ENCODE measurements at places on chromosomes 2 and 18.

- no peak for DNase-seq
Measured at GRCh38 chr2:96336873-96337272, 1.3 kb downstream of the NCAPH start.

- DNase-seq: no peak
Measured at GRCh38 chr18:61719671-61720070, 173.1 kb downstream of the RNF152 start.

- no peak for DNase-seq
Measured at GRCh38 chr18:13580351-13580750, 146.0 kb downstream of the FAM210A start.

DNA sequence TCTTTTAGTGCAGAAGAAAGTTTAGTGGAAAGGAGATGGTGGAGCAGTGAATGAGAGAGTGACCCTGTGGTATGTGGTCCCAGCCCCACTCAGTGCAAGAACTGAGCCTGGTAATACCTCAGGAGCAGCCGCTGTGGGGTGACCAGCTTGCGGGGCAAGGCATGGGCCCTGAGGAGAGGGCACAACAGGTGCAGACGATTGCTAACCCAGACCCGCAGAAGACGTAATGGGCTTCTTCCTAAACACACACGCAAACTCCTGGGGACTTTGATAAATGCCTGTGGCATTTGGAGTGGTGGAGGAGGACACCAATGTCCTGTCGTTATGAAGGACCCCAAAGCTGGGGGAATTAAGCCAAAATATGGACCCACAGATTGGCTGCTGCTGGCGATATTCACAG is 78.7 kb downstream of the GFPT1 start:
- DNase-seq: no peak

- DNase-seq: no peak
Measured at GRCh38 chr2:11175293-11175795, 20.1 kb downstream of the SLC66A3 start.

- peak; percentile 25 for DNase-seq
Measured at GRCh38 chr2:11784747-11785610, 38.5 kb downstream of the LPIN1 start.

- DNase-seq: peak; percentile 97
Measured at GRCh38 chr2:212905640-212906201, 245.7 kb downstream of the IKZF2 start.
